ENCODE measurements at places on chromosomes 2 and 18.

- no peak for DNase-seq
These were observed 8.8 kb downstream of the ODC1 start for GRCh38 chr2:10439185-10439879.

DNA sequence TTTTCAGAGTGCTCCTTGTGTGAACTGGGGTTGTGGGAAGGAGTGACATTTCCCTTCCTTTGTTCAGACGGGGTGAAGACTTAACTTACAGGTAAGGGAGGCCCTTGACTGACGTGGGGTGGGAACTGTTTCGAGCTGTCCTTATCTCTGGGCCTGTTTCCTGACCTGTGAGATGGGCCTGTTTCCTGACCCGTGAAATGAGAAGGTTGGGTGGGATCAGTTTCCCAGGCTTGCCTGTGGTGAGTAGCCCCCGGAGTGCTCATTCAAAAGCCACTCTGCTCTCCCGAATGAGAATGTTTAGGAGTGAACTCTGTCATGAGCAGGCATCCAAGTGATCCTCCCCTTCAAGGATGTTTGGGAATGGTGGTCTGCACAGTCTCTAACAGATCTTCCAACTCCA, 4.1 kb upstream of the LYPD6B start:
- no peak for DNase-seq

DNA sequence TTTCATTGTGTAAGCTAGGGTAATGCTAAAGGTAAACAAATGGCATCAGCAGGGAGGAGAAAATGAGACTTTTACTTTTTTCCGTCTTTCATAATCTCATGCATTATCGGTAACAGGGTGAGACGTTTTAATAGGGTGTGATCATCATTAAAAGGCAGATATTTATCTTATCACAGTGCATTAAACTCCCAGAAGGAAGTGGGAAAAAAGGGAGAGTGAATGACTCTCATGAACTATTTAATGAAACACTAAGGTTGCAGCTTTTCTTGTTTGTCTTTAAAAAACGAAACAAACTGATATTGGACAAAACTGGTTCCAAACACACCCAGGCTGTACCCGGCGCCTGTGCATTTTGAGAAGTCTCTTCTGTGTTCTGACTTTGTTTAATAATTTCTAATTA, 1936.8 kb upstream of the PIK3C3 start:
- no peak for DNase-seq

DNA sequence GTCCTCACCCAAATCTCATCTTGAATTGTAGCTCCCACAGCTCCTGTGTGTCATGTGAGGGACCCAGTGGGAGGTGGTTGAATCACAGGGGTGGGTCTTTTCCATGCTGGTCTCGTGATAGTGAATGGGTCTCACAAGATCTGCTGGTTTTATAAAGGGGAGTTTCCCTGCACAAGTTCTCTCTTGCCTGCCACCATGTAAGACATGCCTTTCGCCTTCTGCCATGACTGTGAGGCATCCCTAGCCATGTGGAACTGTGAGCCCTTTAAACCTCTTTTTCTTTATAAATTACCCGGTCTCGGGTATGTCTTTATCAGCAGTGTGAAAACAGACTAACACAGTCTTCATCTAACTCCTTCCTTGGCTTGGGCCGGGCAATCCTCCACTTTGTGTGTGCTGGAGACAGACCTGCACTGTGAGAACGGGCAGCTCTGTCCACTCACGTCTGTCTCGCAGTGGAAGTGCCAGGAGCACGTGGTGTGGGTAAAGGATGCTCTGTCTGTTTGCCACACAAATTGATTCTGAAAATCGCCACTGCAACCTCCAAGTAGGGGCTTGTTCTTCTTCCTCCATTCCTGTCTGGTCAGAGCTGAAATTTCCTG, 47.6 kb upstream of the OTOS start:
- DNase-seq: no peak

- peak; percentile 33 for DNase-seq
These were observed 33.4 kb downstream of the SLC66A2 start for GRCh38 chr18:79917853-79918614.

DNA sequence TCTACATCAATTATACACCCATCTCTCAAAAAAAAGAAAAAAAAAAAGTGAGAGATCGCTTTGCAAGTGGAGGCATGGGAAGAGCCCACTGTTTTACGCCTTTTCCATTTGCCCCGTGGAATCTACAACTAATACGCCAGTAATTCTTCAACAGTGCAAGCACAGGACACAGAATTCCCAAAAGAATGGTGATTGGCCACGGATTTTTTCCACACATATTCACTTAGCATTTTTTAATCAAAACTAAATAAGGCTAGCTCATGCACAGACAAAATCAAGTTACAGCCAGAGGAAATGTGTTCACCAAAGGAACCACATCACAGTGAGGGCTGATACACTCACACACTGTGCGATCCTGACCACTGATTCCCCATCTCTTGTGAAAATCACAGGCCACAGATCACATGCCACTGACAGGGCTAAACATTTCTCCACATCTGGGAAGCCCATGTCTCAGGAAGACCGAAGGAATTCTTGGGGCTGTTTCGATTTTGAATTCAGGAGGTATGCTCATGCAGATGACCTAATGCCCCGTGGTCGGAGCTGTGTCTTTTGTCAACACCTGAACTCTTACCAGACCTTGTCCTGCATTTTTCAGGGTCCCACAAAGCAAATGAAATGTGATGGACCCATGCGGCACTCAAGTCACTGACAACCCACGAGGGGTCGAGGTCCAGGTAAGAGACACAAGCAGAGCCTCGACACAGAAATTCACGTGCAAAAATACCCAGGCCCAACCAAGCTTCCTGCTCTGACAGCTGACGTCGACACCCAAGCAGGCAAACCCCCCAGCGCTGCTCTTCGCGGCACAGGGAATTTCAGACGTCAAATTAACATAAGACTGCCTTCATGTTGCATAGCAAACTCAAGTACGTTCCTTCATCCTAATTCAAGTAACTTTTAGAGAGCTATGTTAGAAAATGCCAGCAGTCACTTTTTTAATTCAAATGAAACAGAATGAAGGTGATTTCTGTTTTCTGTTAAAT, 69.6 kb downstream of the ZNF516 start:
- DNase-seq: no peak

GRCh38 chr2:203909261-203909967, 27.1 kb upstream of the ICOS start:
- no peak for DNase-seq

DNA sequence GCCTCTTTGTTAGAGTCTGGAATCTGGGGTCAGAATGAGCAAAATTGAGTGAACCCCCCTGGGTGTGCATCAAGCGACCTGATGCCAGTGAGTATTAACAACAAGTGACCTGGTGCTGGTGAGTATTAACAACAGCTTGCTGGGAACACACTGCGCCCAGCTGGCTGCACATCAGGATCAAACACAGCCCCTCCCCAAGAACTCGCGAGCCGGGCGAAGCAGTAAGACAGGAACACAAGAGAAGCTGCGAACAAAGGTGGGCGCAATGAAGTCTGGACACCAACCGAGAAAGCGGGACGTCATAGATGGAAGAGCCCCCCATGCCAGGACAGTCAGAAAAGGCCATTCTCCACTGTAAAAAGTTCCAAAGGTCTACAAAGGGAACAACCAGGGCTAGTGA, 34.3 kb downstream of the CRACDL start:
- no peak for DNase-seq

DNA sequence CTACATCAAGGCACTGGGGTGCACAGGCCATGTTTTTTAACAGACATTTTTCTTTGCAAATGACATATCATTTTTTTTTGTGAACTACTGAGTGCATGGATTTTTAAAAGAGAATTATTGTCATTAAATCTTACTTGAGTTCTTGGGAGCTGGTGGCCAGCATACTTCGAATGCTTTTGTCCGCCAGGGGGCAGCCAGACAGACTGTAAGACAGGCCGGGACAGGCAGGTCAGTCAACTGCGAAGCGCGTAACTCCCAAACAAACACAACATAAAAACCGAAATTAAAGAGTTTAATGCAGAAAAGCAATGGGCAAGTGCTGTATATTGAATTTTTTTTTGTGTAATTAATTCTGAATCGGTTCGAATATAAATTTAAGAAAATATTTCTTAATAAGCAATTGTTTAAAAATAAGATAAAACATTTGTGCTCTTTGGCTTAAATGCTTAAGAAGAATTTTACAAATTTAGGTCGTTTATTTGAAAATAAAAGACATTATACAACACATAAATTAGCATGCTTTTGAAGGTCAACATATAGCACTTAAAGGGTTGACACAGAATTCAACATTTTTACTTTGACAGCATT, 142.2 kb upstream of the PXDN start:
- DNase-seq: peak; percentile 72

- peak; percentile 81 for DNase-seq
These were observed 513 bp downstream of the TRIP12 start for GRCh38 chr2:229921101-229921891.

DNA sequence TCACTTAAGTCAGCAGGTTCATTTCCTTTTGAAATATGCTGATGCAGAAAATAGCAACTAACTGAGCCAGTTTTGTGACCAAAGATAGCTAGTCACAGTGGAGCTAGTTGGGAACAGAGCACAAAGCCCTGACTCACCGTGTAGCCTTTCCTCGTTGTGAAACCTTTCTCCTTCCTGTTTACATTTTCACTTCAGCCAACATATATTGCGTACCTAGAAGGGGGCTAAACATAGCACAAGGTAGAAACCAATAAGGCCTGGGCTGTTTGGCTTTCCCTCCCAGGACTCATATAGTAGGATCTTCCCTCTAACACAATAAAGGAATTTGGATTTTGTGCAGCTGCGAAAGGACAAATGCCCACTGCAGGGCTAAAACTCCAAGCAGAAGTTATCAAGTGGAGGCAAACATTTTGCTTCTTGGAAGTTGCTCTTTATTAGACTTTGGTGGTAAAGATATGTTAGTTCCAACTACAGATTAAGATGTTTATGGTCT, 24.5 kb upstream of the LPIN2 start:
- DNase-seq: peak; percentile 63

DNA sequence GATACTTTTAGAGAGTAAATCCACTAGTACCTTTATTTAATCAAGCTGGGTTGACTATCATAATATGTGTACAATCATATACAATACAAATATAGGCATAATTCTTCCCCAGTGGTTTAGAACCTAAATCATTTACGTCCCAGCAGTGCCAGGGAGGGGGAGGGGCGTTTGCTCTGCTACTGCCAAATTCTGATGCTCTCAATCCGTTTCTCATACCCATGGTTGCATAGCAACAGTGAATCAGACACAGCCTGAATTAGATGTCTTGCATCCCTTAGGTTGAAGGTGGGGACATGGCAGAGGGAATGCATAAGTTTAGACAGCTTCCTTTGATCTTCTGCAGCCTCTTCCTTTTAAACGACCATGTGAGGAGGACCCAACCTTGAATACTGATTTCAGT, 135.4 kb downstream of the ABCA12 start:
- DNase-seq: no peak

- DNase-seq: no peak
These were observed 45.9 kb upstream of the ST6GAL2 start for GRCh38 chr2:106931717-106932335.

- peak; percentile 43 for DNase-seq
These were observed 34.9 kb downstream of the C18orf54 start for GRCh38 chr18:54392543-54393023.
